ENCODE measurements at places on chromosomes 16 and 17.

DNA sequence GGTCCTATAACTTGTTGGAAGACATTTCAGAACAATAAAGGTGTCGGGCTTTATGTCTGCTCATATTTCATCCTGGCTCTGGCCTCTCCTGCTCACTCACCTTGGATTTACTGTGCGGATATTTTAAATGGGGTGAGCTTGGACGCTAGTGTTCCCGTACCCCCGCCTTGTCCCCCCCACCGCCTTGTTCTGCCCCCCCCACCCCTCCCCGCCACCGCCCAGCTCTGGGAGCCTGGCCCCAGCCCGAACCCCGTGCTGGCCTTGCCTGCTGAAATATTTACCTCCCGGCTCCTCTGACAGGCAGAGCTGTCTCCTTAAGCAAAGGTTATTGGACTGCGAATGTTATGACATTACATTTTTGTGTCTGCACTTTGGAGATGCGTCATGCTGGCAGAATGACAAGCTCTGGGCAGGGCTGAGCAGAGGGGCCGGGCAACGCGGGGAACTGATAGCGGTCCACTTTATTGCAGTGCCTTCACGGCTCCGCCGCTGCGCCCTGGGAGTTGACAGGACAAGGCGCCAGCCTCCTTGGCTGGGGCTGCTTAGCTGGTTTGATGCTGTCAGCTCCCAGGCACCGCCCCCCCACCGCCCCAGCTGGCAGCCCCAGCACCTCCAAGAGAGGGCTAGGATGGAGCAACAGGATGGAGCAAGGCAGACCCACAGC is 222.5 kb upstream of the GSE1 start:
- DNase-seq = no peak

GRCh38 chr17:58364270-58364942 is 12.4 kb upstream of the SUPT4H1 start:
- no peak for DNase-seq

DNA sequence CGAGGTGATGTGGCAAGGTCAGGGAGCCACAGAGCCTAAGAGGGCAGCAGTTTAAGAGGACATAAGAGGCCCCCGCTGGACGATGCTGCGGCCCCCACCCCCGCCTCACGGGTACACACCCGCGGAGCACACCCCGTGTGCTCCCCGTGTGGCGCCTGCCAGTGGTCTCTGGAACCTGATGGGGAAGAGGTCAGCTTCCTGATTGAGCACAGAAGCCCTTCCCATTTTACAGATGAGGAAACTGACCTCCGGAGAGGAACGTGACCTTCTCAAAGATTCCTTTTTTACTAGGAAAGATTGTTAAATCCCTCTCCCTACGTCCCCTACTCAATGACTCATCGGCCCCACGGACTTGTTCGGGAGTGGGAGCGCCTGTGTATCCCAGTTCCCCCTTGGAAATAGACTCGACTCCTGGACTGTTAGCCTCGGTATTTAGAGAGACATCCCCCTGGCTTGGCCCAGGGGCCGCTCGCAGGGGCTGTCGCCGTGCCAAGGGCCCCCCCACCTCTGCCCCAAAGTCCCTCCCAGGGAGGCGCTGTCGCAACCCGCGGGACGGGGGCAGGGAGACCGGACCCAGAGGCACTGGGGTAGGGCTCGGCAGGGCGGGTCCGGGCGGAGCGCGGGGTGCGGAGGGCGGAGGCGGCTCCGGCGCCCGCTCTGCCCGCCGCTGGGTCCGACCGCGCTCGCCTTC is at the start of gene ABCC3:
Gene ABCC3, plus strand, starts transcription at position 658 of the 691 bp plus-strand sequence. CDS start 56 bp downstream, outside the sequence.
- DNase-seq = no peak

- no peak for DNase-seq
These were observed 3.1 kb upstream of the SERPINF1 start for GRCh38 chr17:1758807-1759206.

GRCh38 chr16:49465661-49466528 is 92.3 kb downstream of the C16orf78 start:
- DNase-seq = no peak

DNA sequence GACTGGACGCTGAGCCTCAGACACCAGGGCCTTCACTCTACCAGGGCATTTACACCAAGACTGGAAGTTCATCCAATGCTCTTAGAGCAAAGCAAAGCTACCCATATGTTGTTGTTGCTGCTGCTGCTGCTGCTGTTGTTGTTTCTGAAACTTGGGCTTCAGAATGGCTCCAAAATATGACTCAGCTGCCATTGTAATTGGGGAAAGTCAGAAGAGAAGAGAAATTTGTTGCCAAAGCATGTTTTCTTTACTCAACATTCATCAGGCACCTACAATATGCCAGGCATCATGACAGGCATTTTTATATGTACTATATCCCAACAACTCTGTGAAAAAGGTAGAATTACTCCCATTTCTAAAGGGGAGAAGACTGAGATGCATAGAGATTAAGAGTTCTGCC is 11.9 kb downstream of the KRT32 start:
- no peak for DNase-seq

GRCh38 chr17:79695293-79695790 is 35.4 kb upstream of the ENPP7 start:
- DNase-seq = no peak

GRCh38 chr16:22898874-22899348 is 84.9 kb downstream of the HS3ST2 start:
- no peak for DNase-seq

DNA sequence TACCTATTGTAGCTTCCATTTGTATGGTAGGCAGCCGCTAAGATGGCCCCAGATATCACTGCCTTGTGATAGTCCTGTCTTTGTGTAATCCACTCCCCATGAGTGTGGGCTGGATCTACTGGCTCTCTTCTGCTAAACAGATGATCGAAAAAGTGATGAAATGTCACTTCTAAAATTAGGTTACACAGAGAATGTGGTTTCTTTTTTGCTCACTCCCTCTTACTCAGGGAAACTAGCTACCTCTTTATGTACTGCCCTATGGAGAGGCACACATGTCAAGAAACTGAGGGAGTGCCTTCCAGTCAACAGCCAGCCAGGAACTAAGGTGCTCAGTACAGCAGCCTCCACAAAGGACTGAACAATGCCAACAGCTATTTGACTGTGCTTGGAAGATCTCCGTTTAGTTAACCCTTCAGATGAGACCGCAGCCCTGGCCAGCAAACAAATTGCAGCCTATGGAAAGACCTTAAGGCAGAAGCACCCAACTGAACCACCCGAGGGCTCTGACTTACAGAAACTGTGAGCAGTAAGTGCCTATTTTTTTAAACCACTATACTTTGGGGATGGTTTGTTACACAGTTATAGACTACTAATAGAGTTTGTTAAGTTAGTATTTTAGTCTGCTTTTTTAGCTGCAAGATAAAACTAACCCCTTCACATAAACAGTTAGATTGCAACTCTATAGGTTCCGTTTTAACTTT is 113.2 kb upstream of the MAF start:
- no peak for DNase-seq

GRCh38 chr16:83743241-83743640 is 64.5 kb upstream of the HSBP1 start:
- no peak for DNase-seq

- no peak for DNase-seq
These were observed 11.6 kb upstream of the DPEP1 start for GRCh38 chr16:89601906-89602272.

- DNase-seq = no peak
These were observed 4.7 kb upstream of the TEKT3 start for GRCh38 chr17:15346066-15346595.

- no peak for DNase-seq
These were observed 12.0 kb downstream of the SP2 start for GRCh38 chr17:47907932-47908562.

DNA sequence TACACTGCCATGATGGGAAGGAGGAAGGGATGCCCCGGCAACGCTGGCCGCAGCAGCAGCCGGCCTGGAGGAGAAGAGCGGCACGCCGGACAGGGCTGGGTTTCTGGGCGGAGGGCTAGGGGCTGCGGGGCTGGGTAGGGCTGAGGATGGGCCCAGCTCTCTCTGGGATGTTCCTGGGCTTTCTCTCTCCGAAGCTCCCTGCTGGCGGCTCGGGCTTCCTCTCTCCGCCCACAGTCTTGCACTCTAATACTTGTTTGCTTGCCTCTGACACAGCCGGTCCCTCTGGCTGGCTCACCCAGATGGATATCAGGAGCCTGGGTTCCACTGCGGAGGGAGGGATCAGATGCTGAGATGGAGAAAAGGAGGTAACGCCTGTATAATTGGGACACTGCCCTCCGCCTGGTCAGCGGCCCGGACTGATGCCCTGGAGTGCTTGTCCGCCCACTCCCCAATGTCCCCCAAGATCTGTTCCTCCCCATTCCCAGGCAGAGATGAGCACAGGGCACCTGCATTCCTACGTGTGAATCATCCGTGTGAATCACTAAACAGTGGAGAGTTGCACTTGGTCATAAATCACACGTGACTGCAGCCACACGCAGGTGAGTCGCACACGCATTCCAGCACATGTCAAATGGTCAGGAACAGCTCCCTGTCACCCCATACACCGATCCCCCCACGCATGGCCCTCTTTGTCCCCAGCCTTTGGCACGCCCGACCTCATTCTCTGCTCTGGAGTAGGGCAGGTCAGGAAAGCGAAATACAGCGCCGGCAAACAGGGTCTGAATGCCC is at the start of gene ALOXE3:
Gene ALOXE3, minus strand, starts transcription at position 535 of the 789 bp plus-strand sequence. Its CDS starts 524 bp downstream, at position 11.
- DNase-seq = no peak

GRCh38 chr16:84555418-84556196 is 51.1 kb upstream of the MEAK7 start:
- DNase-seq = no peak

DNA sequence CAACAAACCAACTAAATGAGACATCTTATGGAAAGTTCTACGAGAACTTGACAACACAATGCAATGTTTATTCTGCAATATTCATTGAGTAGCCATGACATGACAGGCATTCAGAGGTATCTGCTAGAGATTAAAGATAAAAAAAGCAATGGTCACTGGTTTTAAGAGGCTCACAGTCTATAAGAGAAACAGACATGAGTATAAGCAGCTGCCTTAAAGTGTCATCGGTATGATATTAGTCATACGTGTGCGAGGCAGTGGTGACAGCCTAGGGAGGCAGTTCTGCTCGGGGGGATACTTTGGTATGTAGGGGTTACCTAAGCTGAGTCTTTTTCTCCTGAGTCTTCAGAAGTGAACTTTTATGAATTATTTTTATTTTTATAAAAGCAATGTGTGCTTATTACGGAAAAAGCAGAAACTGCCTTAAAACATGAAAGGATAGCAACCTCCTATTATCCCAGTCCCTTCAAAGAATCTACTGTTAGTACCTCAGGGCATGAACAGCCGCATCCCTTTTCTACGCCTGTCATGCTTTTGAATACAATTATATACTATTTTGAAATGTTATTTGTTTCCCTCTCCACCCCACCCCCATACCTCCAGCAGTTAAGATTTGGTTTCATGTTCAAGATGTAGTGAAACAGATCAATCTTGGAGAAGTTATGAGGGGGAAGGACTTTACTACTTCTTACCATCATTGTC is 7.7 kb downstream of the ST6GALNAC1 start:
- no peak for DNase-seq

DNA sequence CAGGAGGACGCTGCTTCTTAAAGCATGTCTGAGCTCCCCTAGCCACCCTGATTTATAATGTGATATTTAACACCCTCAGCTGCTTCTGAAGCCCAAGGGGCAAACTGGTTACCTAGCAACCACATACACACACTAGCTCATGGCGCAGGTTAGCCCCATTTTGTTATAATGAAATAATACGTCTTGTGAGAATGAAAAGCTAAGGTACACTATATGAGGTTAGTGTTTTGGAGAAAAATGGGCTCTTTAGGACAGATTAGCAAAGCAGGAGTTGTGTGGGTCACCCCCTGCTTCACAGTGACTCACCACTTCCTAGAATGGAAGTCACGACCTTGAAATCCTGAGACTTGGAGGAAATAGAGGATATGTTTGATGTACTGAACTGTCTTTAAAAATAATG is 404.8 kb upstream of the HSBP1 start:
- DNase-seq = no peak

DNA sequence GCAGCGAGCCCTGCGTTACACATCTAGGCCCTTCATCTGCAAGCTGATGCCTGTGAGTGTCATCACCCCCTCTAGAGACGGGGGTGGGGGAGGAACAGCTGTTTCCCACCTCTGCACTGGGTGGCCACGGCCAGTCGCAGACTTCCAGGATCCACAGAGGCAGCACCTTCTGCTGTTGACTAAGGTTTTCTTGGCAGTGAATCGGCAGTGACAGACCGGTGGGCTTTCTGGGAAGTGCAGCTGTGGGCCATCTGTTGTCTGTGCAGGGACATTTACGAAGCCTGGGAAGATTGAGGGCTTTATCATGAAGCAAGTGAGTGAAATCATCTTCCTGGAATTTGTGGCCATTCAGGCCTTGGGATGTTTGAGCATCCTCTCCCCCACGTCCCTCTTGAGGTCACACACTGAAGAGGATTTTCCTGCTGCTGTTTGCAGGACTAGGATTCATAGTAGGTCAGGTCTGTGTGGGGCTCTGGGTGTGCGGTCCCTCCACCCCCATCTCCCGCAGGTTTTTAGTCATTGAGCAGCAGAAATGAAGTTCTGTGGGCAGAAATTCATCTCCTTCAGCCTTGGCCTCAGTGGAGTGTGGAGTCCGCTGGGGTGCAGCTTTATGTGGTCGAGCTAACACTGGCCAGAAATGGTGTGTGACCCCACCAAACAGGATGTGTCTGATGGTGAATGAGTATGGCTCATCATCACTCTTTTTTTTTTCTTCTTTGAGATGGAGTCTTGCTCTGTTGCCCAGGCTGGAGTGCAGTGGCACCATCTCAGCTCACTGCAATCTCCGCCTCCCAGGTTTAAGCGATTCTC is 12.0 kb downstream of the PGS1 start:
- DNase-seq = no peak

DNA sequence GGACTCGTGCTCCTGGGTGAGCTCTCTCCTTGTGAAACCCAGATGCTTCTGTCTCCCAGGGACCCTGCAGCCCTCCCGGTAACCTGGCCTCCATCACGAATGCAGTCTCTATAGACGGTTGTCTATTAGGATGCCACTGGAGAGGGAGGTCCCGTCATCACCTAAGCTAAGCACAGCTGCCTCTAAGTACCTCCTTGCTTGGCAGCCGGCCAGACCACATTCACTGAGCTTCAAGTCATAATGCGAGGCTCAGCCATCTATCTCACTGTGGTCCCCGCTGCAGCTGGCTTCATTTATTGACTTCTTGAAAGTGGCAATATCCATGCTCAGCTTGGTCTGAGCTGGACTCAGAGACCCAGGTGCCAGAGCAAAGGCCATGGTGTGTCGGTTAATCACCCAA is 74.5 kb upstream of the HSBP1 start:
- DNase-seq = no peak

DNA sequence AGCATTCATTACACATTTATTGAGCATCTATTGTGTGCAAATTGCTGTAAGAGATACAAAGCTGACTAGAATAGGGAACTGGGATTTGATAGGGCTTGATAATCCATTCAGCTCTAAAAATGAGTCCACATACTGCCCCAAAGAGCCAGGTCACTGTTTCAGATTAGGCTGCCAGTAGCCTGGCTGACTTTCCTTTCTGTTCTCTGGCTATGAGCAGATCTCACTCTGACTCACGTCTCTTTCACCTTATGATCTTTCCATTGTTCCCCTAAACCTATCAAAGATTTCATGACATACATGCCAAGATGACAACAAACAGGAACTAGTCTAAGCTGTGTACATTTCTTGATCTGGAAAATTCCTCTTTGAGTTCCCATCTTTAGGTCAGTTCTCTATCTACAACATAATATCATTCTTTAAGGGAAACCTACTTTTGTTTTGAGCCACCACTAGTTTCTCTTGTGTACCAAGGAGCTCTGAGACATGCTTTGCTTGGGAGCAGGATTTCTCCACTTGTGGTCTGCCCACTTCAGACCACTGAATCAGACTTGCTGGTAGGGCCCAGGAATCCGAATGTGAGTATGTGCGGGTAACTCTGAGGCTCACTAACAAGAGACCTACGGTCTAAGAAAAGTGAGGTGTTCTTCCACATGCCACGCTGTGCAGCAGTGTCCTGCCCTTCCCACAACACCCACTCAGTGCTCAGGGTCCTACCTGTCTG is 40.9 kb upstream of the ICAM2 start:
- no peak for DNase-seq

All from esophagus squamous epithelium (tissue), 5 donors.